Activated CD4-positive, CD25-positive, alpha-beta regulatory T cell treated with anti-CD3 and anti-CD28 coated beads, Interleukin-2, amount 50 U/mL, for 24 hours (primary cell): ENCODE measurements at places on chromosomes 4 and X.

GRCh38 chr4:146511381-146511780 is 10.4 kb downstream of the SLC10A7 start:
- no peak for ATAC-seq

DNA sequence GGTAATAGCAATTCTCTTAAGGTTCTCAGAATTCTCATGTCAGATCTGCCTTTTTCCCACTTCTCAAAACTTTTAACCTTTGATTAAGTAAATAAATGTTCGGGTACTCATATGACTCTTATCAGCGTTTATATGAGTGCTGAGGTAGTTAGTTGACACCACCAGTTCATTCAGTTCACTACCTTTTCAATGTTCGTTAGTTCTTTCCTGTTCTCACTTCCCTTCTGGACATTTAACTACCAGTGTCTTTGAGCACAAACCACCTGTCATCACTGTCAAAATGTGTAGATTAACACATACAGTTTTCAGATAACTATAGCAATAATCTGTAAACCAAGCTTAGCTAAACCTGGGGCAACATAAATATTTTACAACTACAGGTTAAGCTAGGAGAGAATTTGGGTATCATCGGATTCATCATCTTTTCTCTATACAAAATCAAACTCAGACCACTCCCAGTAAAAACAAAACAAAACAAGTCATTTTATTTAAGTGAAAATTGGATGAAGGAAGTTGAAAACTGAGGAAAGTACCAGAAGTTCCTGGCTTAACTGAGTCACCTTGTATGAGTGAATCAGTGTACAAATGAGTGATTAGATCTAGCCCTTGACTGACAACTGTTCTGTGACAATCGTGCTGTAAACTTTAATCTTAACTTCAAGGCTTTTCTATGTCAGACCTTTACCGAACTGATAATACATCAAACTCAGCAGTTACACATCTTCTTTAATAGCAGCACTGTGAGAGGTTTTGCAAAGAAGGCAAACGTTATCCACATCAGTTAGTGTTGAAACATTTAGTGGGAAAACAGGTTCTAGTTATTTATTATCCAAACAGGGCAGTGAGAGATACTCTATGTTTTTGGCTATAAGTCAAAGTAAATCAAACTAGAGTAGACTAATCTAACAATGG is 41.9 kb downstream of the ARHGEF38 start:
- peak; percentile 26 for ATAC-seq

GRCh38 chr4:74623041-74623440 is 171.3 kb downstream of the BTC start:
- ATAC-seq = no peak

- no peak for ATAC-seq
Observed at GRCh38 chrX:51494409-51494808, 2.0 kb downstream of the NUDT11 start.

- no peak for ATAC-seq
Observed at GRCh38 chrX:112048707-112049106, 33.9 kb downstream of the TRPC5 start.

DNA sequence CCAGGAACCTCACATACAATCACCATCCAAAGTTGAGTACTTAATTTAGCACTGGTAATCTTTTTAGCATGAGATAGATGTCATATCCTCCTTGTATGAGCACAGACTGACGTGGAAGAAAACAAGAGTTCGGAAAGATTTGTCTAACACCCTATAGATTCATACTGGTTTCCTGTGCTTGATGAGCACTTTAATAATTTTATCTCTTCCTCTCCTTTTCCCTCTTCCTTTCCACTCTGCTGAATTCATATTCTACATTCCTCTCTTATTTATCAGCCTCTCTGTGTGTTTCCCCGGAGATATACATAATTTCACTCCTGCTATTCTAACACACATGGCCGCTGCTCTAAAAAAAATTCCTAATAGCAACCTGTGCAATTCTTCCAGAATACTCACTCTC is 273.9 kb downstream of the AFF2 start:
- no peak for ATAC-seq

- ATAC-seq = no peak
Observed at GRCh38 chrX:115344885-115345614, 55.5 kb downstream of the LUZP4 start.

DNA sequence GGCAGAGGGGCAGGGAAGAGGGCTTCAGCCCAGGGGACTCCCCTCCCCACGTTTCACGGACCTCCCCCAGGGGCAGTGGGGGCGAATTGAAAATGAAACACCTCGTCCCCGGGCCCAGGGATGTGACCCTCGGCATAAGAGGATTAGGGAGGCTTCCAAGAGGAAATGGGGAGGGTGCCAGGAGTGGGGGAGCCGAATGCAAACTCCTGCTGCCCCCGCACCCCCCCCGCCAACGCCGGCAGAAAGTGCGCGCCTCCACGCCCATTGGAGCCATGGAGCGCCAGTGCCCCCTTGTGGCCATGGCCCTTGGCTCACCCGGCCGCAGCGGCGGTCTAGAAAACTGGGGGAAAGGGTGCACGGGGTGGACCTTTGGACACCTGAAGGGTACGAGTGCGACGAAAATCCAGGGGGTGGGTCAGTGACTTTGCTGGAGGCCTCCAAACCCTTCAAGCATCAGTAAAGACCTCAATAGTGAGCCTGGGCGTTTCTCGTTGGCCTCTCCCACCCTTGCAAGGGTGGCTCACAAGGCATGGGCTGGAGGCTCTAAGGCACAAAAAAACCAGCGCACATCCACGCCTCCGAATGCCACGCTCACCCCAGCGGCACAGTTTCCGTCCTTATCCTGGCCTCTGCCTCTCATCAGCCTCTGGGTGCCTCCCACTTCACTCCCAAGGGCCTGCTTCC is 120.8 kb upstream of the PJA1 start:
- no peak for ATAC-seq

- no peak for ATAC-seq
Observed at GRCh38 chrX:40966213-40966820, 118.9 kb upstream of the USP9X start.

- ATAC-seq = no peak
Observed at GRCh38 chrX:2917767-2918166, 11.4 kb downstream of the ARSD start.

DNA sequence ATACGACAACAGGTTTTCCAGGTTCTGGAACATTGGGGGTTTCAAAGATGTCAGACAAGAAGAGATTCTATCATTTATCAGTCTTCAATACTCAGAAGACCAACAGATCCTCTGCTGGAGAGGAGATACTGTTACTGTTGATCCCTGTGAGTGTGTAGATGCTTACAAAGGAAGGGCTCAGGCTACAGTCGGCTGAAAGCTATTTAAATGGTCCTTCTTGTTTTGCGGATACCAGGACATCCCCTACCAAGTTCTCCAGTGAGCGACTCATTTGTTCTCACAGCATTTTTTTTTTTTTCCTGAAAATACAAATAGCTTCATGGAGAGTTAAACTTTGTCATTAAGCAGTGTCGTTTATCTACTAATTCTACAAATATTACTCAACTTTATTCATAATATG is 201.6 kb downstream of the CAMK2D start:
- ATAC-seq = no peak

DNA sequence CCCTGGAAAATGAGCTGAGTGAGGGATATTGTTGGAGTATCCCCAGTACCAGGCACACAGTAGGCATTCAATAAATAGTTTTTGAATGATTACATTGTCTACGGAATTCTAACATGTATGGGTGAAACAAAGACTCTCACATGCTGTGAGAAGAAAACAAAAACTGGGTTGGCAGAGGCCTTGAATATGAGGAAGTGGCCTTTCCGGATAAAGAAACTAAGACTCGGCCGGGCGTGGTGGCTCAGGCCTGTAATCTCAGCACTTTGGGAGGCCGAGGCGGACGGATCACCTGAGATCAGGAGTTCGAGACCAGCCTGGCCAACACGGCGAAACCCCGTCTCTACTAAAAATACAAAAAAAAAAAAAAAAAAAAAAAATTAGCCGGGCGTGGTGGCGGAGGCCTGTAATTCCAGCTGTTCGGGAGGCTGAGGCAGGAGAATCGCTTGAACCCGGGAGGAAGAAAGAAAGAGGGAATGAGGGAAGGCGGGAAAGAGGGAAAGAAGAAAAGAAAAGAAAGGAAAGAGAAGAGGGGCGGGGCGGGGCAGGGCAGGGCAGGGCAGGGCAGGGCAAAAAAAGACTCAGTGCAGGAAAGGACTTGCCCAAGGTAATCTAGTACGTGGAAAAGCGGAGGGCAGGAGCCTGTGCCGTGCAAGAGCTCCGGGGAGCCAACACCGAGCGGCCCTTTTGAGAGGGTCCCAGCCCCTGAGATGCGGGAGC is 689 bp upstream of the TMA16 start:
- ATAC-seq = peak; percentile 21

GRCh38 chr4:154466336-154466735 is 25.3 kb downstream of the DCHS2 start:
- no peak for ATAC-seq

- no peak for ATAC-seq
Observed at GRCh38 chrX:72368796-72369195, 63.1 kb upstream of the CITED1 start.

DNA sequence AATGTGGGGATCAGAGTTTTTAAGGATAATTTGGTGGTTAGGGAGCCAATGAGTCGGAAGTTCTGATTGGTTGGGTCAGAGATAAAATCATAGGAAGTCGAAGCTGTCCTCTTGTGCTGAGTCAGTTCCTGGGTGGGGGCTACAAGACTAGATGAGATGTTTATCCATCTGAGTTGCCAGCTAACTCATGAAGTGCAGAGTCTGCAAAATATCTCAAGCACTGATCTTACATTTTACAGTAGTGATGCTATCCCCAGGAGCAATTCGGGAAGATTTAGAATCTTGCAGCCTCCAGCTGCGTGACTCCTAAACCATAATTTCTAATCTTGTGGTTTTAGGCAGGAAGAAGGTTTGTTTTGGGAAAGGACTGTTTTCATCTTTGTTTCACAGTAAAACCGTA is 565.8 kb upstream of the SPANXN1 start:
- no peak for ATAC-seq

- ATAC-seq = no peak
Observed at GRCh38 chr4:145716200-145716599, 36.3 kb downstream of the C4orf51 start.

GRCh38 chrX:16678689-16679088 is 28.7 kb downstream of the S100G start:
- no peak for ATAC-seq

GRCh38 chr4:65893957-65894755 is 223.9 kb upstream of the EPHA5 start:
- no peak for ATAC-seq

GRCh38 chr4:85672959-85673358 is 198.0 kb downstream of the ARHGAP24 start:
- ATAC-seq = no peak

GRCh38 chr4:52038103-52038912 is at the start of gene SGCB:
TSS of gene SGCB (minus strand) at chr4:52038299. CDS start at chr4:52038259, 40 bp downstream.
- ATAC-seq = peak; percentile 91

GRCh38 chr4:185847352-185848097 is 35.5 kb upstream of the SORBS2 start:
- no peak for ATAC-seq

GRCh38 chr4:156084373-156084772 is 130.7 kb upstream of the CTSO start:
- no peak for ATAC-seq

DNA sequence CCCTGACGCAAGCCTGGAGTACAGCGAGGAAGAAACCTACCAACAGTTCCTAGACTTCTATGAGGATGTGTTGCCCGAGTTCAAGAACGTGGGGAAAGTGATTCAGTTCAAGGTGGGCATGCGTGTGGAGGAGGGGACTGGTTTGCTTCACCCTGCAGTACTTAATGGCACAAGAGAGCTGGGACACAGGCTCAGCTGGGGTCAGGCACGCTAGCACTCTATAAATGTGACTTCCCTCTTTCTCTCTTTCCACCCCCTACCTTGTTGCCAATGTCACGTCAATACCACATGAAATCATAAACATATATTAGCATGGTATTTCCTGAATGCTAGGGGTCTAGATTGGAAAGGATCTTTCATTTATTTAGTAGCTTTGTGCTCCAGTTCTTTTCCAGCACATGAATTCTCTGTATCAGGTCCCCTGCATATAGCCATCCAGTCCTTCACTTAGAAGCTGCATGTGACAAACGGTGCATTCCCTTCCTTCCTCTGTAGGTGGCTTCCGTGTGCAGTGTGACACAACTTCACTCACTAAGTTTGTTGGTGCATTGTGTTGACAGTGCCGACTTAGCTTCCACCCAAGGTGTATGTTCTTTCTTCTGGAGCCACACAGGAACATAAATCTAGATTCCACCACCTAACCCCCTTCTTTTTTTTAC is 25.6 kb downstream of the ZRSR2 start:
- peak; percentile 76 for ATAC-seq

DNA sequence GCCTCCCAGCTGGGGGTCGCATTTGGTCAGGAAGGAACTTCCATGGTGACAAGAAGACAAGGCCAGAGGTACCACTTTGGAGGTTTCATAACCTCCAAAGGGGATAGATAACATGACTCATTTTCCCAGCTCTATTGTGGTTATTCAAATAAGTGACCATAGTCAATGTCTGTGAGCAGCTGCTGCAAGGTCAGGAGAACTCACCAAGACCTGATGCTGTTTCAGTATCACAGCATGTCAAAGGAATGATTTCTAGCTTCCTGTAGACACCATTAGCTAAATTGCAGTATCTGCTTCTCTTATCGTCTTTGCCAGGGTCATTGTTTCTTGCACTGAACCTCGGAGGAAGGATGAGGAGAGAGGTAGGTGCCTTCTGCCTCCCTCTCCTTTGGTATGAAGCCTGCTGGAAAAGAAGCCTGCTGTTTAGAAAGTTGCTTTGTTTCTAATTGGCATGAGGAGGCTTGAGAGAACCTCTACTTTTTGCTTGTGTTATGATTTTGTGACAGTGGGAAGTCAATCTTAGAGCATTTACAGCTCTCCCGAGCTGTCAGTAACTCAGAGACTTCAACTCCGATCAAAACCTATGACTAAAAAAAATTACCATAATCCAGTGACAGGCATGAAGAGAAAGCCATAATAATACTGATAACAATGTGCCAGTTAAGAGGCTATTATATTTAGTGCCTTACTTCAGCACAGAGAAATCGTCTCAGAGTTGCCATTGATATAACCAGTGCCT is 38.0 kb upstream of the GATB start:
- no peak for ATAC-seq

DNA sequence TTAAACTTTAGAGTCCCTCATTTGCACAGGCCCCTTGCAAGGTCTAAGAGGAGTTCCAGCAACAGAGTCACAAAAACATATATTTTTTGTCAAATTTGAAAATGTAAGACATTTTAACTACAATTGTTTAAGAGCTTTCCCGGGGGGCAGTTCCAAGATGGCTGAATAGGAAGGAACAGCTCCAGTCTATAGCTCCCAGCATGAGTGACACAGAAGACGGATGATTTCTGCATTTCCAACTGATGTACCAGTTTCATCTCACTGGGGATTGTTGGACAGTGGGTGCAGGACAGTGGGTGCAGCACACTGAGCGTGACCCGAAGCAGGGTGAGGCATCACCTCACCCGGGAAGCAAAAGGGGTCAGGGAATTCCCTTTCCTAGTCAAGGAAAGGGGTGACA is 71.4 kb upstream of the NMU start:
- no peak for ATAC-seq

- no peak for ATAC-seq
Observed at GRCh38 chr4:133379681-133380438, 230.8 kb downstream of the PCDH10 start.

DNA sequence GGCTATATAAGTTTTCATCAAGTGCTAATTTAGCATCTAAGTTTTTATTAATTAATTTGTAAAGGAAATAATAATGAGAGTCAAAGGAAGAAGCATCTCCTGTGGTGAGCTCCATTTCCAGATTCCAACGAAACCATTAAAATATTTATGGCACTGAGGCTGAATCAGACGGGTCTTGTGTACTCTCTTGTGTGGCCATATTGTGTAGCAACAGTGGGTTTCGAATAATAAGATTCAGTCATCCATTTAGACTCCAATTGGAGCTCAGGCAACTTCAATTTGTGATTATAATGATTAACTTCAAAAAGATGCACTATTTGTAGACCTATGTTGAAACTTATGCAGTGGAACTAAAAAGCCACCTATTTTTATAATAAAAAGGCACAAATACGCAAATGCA is 82.4 kb downstream of the SNCA start:
- ATAC-seq = no peak
